ENCODE measurements at places on chromosomes 2 and 18. TPM values are rescaled to one million over a fixed set of nuclear protein-coding genes. Genes with fewer than 3 reads are reported as not detected.

SLC9A4 gene
- 0.34 TPM for total RNA-seq

RGPD3 gene
- 0.06 TPM for total RNA-seq

CNTNAP5 gene
- 0.08 TPM for total RNA-seq

SDC1 gene
- total RNA-seq = 159 TPM

HOXD13 gene
- 0.15 TPM for total RNA-seq

GPR155 gene
- total RNA-seq = 4.1 TPM

FBLN7 gene
- total RNA-seq = 0.70 TPM

NPPC gene
- total RNA-seq = not detected

EN1 gene
- not detected for total RNA-seq

SH3RF3 gene
- total RNA-seq = 1.3 TPM

MPV17 gene
- 32.4 TPM for total RNA-seq

CYS1 gene
- 0.37 TPM for total RNA-seq

Measured in left colon (tissue), 2 donors.